Stimulated activated CD4-positive, alpha-beta T cell treated with anti-CD3 and anti-CD28 coated beads, Interleukin-2, amount 100 ng/mL, for 24 hours (primary cell): ENCODE measurements at places on chromosomes 12 and 14.
A peak's percentile ranks its signal among the peaks of the same experiment; 100 is the strongest.

- no peak for DNase-seq
Observed at GRCh38 chr12:117835156-117835555, 133.6 kb downstream of the KSR2 start.

DNA sequence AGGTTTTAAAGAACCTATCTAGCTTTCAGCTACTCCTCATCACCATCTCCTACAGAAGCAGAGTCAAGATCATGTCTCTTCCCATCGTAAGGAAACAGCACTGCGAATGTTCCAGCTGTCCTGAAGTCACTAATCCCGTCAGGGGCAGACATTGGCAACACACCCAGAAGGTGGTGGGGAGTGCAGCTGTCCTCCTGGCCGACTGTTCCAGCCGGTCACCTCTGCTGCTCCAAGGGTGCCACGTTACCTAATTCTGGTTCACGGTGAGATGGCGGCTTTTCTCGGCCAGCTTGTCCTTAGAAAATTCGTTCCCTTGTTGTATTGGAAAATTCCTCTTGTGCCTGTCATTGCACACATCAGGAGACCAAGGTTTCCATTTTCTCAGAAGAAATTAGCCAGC, 196.2 kb downstream of the ZFP36L1 start:
- no peak for DNase-seq

GRCh38 chr14:105861985-105862465, 335.6 kb downstream of the TMEM121 start:
- DNase-seq, result peak; percentile 22

- DNase-seq, result no peak
Observed at GRCh38 chr14:29706700-29707099, 220.9 kb downstream of the PRKD1 start.

GRCh38 chr14:50173891-50174290, 57.5 kb downstream of the SOS2 start:
- no peak for DNase-seq

DNA sequence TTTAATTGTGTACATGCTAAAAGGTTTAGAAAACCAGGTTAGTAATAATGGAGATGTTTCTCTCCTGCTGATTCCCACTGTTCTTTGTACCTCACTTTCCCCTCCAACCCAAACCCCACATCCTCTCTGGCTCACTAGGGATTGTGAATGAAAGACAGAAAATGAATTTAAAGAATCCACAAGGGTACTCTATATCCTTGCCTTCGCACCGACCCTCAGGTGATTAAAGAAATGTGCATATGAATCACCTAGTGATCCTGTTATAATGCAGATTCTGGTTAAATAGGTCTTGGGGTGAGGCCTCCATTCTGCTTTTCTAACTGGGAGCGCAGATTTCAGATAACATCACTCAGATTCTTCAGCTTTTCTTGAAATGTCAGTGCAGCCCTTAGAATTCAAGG, 84.3 kb upstream of the OTX2 start:
- no peak for DNase-seq
